Renal cortical epithelial cell (primary cell): ENCODE measurements at places on chromosomes 16 and 17. TPM values are rescaled to one million over a fixed set of nuclear protein-coding genes. Genes with fewer than 3 reads are reported as not detected.
A peak's percentile ranks its signal among the peaks of the same experiment; 100 is the strongest.

DNA sequence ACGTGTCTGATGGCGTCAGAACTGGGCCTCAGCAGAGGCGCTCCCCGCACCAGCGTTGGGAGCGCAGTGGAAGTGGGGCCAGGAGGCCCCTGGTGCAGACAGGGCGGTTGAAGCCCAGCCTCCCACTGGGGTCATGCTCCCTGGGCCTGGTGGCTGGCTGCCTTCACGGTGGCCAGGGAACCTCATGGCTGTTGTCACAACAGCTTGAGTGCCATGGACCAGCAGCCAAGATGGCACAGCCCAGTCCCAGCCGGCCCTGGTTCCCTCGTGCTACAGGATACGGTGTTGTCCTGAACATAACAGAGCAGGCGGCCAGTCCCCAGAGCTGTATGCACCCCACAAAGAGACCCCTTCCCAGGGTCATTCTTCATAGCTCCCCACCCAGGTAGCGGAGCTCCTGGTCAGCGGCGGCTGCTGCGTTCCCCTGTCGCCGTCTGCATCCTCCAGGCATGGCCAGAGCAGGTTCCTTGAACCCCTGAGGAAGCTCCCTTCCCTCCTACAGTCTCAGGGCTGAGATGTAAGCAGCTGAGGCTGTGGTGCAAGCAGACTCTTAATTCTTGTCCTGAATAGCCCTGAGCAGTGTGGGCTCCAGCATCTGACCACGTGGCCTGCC lies 29.7 kb downstream of the NME3 start:
- DNase-seq = no peak

- no peak for DNase-seq
These were observed 475.9 kb downstream of the HS3ST3B1 start for GRCh38 chr17:14776791-14777190.

DNA sequence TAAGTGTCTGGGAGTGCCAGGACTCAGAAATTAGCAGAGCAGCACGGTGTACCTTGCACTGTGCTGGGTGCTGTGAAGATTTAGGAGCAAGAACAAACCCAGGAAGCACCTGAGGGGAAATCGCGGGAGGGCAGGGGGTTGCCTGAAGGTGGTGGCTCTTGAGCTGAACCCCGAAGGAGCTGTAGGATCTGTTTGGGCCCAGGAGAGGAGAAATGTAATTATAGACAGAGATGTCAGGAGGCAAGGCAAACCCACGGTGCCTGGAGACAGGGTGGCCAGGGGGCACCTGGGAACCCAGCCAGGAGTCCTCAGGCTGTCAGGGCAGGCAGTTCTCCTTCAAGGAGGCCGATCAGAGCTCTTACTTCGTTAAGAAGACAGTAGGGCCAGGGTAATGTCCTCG lies 109.1 kb downstream of the C16orf78 start:
- no peak for DNase-seq

- peak; percentile 43 for DNase-seq
These were observed 532 bp downstream of the KDM6B start for GRCh38 chr17:7834542-7834956.

DNA sequence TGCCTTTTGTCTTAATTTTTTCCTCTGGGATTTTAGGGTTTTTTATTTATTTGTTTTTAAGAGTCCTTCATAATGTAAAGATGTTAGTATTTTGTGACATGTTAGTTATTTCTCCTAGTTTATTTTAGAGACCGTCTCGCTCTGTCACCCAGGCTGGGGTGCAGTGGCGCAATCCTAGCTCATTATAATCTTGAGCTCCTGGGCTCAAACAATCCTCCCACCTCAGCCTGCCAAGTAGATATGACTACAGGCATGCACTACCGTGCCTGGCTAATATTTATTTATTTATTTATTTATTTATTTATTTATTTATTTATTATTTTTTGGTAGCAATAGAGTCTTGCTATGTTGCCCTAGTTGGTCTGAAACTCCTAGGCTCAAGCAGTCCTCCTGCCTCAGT lies 37.4 kb upstream of the ARHGAP17 start:
- no peak for DNase-seq

Gene ATXN7L3
- 45.8 and 61.1 TPM in 2 replicates for total RNA-seq

Gene CACNG3
- total RNA-seq = not detected in 2 replicates

Gene GP1BA
- not detected in 2 replicates for total RNA-seq

Gene PRDM7
- total RNA-seq = not detected in 2 replicates

Gene FNDC8
- total RNA-seq = not detected in 2 replicates

Gene ITGB4
- total RNA-seq = 76.9 and 82.5 TPM in 2 replicates
